ENCODE measurements at places on chromosomes 1 and 21.

GRCh38 chr1:118487932-118488331, 302.9 kb upstream of the SPAG17 start:
- DNase-seq: no peak

GRCh38 chr1:210653771-210654170, 325.1 kb downstream of the HHAT start:
- no peak for DNase-seq

GRCh38 chr21:38822778-38823238, 17.1 kb downstream of the ETS2 start:
- no peak for DNase-seq

DNA sequence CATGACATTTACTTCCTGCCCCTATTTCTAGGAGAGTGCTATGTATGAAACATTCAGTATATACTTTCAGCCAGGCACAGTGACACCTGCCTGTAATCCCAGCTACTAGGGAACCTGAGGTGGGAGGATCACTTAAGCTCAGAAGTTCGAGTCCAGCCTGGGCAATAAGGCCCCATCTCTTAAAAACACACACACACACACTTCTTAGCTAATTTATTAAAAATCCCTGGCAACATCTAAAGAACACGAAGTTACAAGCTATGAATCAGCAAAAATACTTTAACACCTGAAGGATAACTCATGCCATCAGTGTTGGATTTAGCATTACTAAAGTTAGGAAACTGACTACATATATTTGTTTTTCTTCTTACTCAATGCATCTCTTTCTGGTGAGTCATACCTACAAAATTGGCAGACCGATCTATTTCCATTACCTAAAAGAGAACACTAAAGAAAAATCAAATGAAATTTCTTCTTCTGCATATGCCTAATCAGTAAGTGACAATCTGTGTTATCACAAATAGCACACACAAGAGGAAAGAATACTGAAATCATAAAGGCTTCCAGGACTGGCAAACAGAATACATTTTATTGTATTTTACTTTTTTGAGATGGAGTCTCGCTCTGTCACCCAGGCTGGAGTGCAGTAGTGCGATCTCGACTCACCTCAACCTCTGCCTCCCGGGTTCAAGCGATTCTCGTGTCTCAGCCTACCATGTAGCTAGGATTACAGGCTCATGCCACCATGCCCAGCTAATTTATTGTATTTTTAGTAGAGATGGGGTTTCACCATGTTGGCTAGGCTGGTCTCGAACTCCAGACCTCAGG, 41.4 kb downstream of the RNF115 start:
- DNase-seq: no peak

GRCh38 chr1:43973981-43974442, 748 bp upstream of the ATP6V0B start:
- DNase-seq: no peak

- DNase-seq: no peak
These were observed 550.7 kb downstream of the PTPRU start for GRCh38 chr1:29786791-29787732.

GRCh38 chr1:153356392-153357075, 1.1 kb upstream of the S100A9 start:
- DNase-seq: no peak

DNA sequence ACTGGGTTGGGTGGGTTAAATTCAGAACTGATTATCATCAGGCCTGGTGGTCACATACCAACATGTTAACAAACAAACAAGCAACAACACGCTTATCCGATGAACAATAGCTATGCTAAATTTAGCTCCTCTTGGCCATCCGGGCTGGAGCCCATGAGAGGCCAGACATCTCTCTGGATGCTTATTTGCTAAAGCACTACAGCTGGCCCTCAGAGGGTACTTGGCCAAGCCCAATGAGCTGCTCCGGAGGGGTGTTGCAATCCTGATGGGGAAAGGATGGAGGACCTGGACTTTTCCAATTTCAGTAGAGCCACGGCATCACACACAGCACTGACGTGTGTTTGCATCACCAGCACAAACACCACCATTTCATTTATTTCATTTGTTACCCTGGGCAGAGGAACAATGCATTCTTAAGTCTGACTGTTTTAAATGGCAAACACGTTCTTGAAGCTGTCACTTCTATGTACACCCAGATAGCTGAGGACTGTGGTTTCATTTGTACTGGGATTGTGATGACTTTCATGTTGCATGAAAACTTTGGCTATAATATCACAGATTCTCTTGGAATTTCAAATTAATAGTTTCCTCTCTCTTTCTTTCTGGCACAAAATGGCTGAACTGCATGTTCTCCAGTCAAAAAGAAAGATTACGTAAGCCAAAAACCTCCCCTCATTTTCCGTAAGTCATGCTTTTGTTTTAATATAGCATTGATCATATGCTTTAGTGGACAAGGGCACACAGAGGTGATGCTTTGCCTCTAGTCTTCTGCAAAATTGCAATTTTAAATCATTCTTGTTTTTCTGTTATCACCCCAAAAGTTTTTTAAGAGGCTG, 359.8 kb upstream of the KAZN start:
- no peak for DNase-seq

Data from stimulated activated CD8-positive, alpha-beta memory T cell treated with anti-CD3 and anti-CD28 coated beads, Interleukin-2, amount 100 ng/mL, for 1 hour (primary cell).